ENCODE measurements at places on chromosomes 16 and 17. TPM values are rescaled to one million over a fixed set of nuclear protein-coding genes. Genes with fewer than 3 reads are reported as not detected.
A peak's percentile ranks its signal among the peaks of the same experiment; 100 is the strongest.

- no peak for DNase-seq
These were observed 155.5 kb upstream of the ZKSCAN2 start for GRCh38 chr16:25413133-25413532.

DNA sequence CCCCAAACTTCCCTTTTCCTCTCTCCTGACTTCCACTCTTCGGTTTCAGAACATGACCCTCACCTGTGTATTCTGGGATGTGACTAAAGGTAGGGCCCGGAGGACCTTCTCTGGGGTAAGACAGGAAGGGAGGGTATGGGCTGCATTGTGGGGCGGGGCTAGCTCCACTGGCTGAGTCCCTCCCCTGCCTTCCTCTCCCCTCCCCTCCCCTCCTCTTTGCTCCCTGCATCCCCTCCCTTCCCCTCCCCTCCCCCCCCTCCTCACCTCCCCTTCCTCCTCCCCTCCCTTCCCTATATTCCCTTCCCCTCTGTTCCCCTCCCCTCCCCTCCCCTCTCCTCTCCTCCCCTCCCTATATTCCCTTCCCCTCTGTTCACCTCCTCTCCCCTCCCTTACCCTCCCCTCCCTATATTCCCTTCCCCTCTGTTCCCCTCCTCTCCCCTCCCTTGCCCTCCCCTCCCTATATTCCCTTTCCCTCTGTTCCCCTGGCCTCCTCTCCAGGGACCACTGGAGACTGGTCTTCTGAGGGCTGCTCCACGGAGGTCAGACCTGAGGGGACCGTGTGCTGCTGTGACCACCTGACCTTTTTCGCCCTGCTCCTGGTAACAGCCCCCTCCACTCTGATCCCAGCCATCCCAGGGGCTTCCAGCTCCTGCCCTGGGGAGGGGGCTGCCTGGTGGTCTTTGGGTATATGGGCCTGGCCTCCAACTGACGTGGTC lies 11.8 kb downstream of the ADGRG3 start:
- no peak for DNase-seq

DNA sequence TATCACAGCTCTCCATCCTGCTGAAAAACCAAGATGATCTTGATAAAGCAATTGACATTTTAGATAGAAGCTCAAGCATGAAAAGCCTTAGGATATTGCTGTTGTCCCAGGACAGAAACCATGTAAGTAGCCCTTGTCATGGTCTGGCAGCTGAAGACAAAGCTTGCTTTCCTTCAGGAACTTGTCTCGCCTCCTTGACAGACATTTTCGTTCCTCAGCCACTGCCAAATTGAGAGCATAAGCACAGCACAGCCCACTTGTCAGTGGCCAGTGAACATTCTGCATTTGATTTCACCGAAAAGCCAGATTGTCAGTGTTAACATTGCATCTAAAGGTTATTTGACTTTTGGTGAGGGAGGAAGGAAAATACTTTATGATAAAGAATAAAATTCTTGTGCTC lies 35.6 kb downstream of the MAP3K3 start:
- no peak for DNase-seq

GRCh38 chr16:67613808-67614207 lies 31.1 kb upstream of the CARMIL2 start:
- DNase-seq = no peak

DNA sequence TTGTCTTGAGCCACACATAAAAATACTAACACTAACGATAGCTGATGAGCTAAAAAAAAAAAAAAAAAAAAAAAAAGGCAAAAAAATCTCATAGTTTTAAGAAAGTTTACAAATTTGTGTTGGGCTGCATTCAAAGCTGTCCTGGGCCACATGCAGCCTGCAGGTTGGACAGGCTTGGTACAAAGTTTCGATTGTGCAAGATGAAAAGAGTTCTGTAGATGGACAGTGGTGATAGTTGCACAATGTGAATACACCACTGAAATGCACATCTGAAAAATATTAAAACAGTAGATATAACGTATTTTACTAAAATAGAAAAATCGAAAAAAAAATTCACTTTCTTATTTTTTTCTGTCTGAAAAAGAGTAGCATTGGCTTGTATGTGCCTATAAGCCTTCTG lies 42.9 kb downstream of the AMFR start:
- no peak for DNase-seq

DNA sequence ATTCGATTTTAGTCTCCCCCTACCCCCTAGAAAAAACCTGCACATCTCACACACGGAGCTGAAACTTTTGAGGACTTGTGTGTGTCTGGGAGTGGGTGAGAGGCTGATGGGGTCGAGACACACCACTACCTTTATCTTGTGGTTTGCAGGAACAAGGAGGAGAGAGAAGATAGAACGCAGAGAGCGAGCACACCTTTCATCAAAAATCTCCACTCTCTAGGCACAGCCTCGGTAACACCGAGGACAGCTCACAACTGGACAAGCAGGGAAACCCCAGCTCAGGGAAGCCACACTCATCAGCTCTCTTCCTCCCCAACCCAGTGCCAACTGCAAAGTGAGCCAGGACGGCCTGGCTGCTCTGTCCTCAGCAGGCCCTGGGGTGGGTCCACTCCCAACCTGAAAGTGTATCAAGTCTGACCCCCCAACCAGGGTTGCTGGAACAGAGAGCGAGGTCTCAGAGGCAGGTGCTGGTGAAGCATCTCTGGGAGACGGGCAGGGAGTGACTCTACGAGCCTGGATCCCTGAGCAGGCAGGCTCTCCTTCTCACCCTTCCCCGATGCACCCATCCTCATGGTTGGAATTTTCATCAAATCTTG lies 5.2 kb upstream of the GHDC start:
- DNase-seq = no peak

GRCh38 chr16:56558024-56558747 lies 6.7 kb upstream of the MT4 start:
- DNase-seq = no peak

- DNase-seq = peak; percentile 76
These were observed 14.0 kb upstream of the ELAC2 start for GRCh38 chr17:13031718-13032350.

DNA sequence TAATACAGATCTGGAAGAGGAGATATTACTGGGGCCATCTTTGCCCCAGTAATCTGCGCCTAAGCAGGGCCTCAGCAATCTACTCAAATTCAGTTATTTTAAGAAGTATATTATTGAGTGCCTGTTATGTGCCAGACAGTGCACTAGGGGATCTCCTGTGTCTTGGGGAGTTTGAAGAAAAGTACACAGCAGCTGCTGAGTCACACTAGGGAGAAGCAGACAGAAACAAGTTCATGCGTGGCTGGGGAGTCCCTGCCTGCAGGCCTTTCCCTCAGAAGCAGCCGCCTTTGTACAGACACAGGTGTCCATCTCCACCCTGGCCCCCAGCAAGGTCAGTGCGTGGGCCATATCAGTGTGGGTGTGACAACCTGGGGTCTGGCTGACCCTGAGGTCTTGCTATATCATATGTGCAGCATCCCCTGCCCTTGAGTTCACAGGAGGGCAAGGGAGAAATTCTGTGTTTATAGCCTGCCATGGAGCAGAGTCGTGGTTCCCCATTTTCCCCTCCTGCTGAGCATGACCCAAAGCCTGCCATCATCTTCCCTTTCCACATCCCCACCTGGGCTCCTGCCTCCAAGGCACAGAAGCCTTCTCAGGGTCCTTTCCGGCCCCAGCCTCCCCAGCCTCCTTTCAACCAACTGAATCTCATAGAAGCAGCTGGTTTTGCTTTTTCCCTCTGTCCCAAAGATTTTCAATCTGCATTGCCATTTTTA lies 229.9 kb upstream of the SDK2 start:
- no peak for DNase-seq

DNA sequence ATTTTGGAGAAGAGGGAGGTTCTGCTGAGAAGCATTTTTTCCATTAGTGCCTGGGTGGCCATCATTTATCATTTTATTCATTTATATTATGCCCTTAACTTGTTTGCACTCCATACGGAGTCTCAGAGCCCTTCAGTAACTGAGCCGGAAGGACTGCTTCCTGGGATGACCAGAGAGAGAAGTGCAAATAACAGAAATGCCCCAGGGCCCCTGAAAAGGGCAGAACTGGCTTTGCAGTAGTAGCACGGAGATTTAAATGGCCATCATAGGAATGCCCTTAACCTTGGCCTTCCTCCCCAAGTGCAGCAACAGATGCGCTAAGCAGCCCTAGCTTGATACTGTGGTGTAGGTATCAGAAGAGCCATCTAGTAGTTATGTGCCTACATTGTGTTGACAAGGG lies 58.5 kb downstream of the NUP93 start:
- no peak for DNase-seq

DNA sequence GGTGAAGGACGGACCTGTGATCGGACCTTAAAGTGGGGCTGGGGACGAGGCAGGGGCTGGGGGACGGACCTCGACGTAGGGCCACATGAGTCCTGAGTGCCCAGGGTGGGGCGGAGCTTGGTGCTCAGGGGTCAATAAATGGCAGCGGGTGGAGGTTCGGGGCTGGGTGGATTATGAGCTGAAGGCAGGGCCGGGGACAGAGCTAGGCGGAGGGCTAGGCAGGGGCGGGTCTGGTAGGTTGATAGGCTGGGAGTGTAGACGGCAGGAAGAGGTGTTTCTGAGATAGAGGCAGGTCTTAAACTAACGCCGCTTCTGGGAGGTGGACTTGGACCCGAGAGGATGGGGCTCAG lies 733 bp downstream of the CHRNB1 start:
- DNase-seq = peak; percentile 85

DNA sequence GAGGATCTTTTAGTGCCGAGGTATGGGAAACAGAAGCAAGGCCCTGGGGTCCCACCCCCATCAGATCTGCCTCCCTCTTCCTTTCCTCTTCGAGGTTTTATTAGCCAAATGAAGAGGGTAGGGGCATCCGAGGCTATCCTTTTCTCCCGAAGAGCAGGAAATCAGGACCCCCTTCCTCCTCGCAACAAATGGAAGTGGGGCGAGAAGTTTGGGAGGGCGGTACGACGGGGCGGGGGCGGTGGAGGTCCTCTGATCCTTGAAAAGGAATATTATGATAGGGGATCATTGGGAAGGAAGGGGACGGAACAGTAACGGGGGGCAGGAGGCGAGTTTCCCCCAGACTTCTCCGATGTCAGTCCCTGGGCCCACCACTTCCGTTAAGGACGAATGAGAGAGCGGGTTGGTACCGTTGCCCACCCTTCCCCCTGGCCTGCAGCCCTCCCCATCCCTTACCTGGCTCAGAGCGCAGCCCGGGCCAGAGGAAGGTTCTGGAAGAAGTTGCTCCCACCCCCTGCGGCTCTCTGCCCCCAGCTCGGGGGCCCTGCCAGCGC lies 309 bp downstream of the FOXJ1 start:
- DNase-seq = no peak

DNA sequence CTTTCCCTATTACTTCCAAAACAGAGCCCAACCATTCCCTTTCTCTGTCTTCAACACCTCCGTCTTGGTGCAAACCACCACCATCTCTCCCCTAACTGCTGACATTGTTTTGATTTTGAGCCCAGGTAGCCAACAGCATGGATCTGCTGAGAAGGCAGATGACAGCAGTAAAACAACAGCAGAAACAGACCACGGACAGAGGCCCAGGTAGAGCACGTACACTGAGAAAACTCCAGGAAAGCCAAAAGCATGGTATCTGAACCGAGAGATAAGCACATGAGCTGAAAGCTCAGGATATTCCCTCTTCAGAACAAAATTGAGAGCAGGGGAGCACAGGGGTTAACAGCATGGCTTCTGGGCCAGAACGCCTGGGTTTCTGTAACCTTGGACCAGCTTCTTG lies 18.9 kb upstream of the MAP3K14 start:
- DNase-seq = no peak

GRCh38 chr16:14497245-14498082 lies 132.6 kb downstream of the PARN start:
- no peak for DNase-seq

- no peak for DNase-seq
These were observed 36.7 kb upstream of the NDRG4 start for GRCh38 chr16:58462997-58463941.

- DNase-seq = peak; percentile 63
These were observed 7.7 kb upstream of the PPL start for GRCh38 chr16:4944333-4945281.

GRCh38 chr17:5816491-5817070 lies 232.3 kb upstream of the NLRP1 start:
- no peak for DNase-seq

DNA sequence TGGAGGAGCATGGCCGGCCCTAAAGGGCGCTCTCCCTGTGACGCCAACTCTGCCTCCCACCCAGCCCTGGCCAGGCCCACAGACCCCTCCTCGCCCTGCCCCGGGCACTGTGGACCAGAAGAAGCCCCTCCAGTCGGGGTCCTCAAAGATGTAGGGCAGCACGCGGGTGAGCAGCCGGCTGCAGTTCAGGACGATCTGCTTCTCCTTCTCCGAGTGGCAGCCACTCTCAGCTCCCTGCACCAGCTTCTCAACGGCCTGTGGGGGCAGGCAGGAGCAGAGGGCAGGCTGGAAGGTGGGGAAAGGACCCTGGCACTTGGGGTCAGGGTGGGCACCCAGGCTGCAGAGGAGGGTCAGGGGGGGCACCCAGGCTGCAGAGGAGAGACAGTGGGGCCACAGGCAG lies 8.9 kb downstream of the HID1 start:
- DNase-seq = no peak

DNA sequence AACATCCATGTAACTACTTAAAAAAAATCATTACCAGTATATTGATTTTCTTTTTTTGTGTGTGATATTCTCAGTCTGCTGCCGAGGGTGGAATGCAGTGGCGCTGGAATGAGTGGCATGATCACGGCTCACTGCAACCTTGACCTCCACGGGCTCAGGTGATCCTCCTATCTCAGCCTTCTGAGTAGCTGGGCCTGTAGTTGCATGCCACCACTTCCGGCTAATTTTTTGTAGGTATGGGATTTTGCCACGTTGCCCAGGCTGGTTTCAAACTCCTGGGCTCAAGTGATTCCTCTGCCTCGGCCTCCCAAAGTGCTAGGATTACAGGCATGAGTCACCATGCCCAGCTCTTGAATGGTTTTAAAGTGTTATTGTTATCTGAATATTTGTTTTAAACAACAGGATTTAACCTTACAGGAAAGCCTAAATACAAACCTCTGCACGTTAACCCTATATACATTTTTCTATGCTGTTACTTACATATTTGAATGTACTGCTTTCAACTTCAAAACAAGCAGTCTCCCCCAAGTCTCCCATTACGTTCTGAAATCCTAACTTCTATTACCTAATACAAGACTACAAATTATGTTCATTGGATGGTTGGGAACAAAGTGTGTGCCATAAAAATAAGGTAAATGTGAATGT lies 61.7 kb downstream of the KPNA2 start:
- DNase-seq = no peak

Gene KAT8
- 88.8 TPM for total RNA-seq

Gene TSNAXIP1
- total RNA-seq = 4.0 TPM

Gene PRKCA
- total RNA-seq = 11.4 TPM

Gene EEF2K
- total RNA-seq = 26.1 TPM

Gene SCNN1G
- total RNA-seq = not detected

Gene CLDN7
- total RNA-seq = 0.51 TPM

Gene ITGB3
- 11.8 TPM for total RNA-seq

Data from cardiac muscle cell (in vitro differentiated cells and primary cell).